ENCODE measurements at places on chromosomes 11 and 22.

- DNase-seq = no peak
These were observed 47.3 kb upstream of the WNT7B start for GRCh38 chr22:46024136-46024840.

GRCh38 chr11:65442842-65443331, 20.3 kb downstream of the NEAT1 start:
- DNase-seq = peak; percentile 36

- no peak for DNase-seq
These were observed 12.4 kb upstream of the SLC5A1 start for GRCh38 chr22:32030518-32031247.

- DNase-seq = no peak
These were observed 26.7 kb downstream of the CARS1 start for GRCh38 chr11:3030289-3031070.

GRCh38 chr11:10438458-10438857, 16.6 kb upstream of the AMPD3 start:
- DNase-seq = peak; percentile 50

GRCh38 chr11:92306966-92307510, 82.4 kb downstream of the FAT3 start:
- no peak for DNase-seq

DNA sequence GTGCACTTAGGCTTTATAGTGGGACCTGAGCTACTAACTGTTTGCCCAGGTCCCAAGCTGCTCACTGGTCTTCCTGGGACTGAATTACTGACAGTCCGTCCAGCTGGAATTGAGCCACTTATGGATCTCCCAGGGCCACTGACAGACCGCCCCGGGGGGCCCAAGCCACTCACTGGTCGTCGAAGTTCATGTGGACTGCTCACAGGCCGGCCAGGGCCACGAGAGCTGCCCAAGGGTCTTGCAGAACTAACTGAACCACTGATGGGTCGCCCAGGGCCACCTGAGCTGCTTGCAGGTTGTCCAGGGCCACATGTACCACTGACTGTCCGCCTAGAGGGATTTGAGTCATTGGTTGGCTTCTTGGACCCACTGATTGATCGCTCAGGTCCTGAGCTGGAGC, 15.1 kb downstream of the MISFA start:
- DNase-seq = no peak

- no peak for DNase-seq
These were observed 57.6 kb upstream of the NECTIN1 start for GRCh38 chr11:119786431-119787073.

GRCh38 chr11:132941024-132941646, 591.2 kb downstream of the OPCML start:
- peak; percentile 13 for DNase-seq

DNA sequence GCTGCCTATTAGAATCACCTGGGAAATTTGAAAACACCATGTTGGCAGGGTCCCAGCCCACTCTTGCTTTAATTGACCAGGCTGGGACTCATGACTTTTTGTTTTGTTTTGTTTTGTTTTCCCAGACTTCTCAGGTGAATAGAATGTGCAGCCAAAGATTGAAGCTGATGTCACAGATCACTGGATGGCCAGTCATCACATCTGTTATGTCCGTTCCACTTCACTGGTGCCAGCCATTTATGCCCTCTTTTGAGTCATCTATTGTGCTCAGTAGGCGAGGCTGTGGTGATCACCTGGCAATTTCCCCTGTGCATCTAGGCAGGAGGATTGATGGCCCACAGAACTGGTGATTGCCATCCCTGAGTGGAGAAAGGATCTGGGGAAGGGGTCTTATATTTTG, 297.3 kb downstream of the INSC start:
- no peak for DNase-seq

GRCh38 chr11:22670830-22671229, 4.4 kb downstream of the GAS2 start:
- DNase-seq = no peak

DNA sequence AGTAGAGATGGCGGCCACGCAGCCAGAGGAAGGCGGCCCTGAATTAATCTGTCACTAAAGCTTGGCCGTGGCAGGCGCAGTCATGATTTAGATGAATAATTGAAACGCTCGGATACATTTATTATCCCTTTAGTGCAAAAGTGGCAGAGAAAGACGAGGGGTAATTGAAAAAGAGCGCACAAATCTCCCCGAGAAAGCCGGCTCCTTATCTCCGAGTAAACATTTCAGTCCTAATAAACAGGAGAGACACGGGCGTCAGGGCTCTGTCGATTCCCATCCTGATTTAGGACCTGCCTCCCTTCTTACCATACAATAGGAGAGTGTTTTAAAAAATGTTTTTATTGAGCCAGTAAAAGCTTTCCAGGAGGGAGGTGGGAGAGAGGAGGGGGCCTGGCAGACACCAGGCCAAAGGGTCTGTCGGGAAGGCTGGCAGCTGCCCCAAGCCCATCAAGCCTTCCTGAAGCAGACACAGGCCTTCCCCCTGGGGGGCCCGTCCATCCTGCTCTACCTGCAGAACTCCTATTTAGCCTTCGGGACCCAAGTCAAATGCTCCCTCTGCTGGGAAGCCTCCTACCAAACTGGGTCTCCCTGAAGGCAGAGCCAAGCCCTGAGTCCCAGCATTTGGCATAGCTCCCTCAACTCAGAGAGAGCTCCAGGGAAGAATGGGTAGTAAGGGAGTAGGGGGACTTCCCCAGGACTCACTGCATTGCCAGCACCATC, 22.8 kb downstream of the OTUB1 start:
- no peak for DNase-seq

- no peak for DNase-seq
These were observed 16.1 kb downstream of the SCUBE1 start for GRCh38 chr22:43327157-43327438.

GRCh38 chr11:123272565-123272964, 77.5 kb upstream of the CLMP start:
- no peak for DNase-seq

DNA sequence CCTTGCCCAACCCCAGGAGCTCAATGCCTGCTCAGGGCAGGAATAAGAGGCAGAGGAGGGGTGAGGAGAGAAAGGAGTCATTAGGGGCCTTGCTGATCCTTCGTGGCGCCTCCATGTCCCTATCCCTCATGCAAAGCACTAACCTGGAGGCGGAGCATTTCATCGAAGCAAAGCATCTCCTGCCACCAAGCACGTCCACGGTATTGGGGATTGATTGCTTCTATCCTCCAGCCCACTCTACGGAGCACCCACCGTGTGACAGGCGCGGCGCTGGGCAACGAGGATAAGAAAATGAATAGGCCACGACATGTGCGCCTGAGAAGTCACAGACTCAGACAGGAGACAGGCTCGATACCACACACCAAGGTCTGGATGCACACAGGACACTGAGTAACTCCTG, 67.0 kb downstream of the IGLL1 start:
- no peak for DNase-seq

All from iris pigment epithelial cell (primary cell).